ENCODE measurements at places on chromosomes 16 and 17.
A peak's percentile ranks its signal among the peaks of the same experiment; 100 is the strongest.

GRCh38 chr16:14310519-14310991 is 239.4 kb downstream of the MRTFB start:
- DNase-seq: no peak

DNA sequence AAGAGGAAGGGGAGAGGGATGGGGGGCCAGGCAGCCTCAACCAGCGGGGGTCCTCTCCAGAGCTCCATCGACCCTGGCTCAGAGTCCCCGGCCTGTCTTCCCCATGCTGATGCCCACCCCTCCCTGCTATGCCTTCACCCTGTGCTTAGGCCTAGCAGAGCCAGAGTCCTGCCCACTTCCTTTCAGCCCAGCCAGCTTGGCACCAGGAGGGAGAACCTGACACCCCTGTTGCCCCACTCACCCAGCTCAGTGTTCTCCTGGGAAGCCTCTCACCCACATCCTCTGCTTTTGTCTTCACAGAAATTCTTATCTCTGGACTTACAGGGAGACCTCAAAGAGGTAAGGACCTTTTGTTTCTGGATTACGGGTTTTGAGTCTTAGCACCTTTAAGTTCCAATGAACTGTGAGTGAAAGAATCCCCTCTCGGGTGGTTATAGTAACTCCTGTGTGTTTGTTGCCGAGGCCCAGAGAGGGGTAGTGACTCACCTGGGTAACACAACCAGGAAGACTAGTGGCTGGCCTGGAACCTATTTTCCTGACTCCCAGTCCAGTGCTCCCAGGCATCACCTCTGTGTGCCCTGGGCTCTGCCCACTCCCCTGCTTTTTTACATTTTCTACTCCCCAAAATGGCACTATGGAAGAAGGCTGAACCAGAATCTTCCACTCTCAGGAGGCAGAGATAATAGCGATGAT is 53.3 kb downstream of the CES1 start:
- no peak for DNase-seq

DNA sequence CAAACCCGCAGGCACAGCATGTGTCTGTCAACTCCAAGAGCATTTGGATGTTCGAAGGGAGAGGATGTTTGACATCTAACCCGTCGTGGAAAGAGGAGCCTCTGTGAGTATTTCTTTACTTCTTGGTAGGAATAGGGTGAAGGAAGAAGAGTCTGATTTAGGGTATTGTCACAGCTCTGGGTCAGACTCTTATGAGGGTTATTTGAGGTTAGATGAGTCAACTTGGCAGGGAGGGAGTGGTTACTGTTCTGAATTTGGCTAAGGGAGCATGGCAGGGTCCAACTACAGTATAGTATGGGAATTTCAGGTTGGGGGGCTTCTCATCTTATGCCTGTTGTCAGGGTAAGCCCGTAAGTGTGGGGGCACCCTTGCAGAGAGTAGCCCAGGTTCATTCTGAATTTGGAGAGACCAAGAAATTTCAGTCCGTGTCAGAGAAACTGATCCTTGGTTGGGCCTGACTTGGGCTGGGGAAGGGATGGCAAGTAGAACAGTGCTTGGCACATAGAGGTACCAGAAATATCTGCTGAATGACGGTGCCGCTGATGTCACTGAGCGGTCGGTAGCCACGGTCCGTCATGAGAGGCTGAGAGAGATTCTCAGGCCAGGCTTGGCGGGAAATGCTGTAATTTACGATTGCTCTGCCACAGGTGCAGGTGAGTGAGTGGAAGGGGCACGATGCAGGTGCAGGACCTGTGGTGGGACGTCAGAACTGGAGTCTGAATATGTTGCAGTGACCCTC is 43.2 kb downstream of the MYH3 start:
- no peak for DNase-seq

DNA sequence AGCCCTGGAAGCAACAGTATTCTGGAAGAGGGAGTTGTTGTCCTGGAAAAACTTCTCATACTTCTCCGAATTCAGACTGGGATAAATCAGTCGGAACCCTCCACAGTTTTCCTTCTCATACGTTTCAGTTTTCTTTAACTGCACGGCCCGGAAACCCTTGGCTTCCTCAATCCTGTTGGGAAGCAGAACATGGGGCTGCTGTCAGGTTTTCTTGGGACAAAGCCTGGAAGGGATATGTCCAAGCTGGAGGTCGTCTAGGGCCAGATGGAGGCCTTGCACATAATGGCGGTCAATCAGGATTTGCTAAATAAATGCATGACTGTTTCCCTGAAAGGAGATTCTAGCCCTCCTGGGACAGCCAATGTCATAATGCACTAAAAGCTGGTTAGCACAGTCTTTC is 29.2 kb downstream of the TTLL6 start:
- DNase-seq: no peak

GRCh38 chr17:66799849-66800537 is 34.9 kb upstream of the CACNG5 start:
- DNase-seq: no peak

DNA sequence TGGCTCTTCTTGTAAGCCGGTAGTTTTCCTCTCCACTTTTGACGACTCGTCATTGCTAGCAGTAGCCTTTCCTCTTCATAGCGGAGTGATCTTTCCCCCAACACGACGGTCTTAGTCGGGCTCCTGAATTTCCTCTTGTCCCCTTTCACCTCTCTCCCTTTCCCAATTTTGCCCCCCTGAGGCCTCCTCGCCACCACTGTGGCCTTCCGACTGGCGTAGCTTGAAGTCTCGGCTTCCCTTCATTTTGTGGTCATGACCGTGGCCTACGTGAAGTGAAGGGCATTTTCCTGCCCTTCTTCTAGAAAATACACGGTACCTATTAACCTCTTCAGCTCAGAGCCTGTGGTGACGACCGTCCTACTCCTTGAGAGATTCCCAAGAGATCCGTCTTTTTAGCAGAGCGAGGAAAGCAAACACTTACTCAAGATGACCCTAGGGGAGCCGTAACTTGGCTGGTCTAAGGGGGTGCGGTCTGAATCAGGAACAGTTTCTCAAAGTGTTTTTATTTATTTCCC is 787 bp downstream of the PRKAR1A start:
- DNase-seq: peak; percentile 48

GRCh38 chr17:35560703-35561102 is at the start of gene SLFN14:
TSS of gene SLFN14 (minus strand) at chr17:35560819. CDS start at chr17:35558062, 2,757 bp downstream.
- no peak for DNase-seq

- DNase-seq: peak; percentile 85
Observed at GRCh38 chr17:17387498-17388362, 84.6 kb downstream of the NT5M start.

DNA sequence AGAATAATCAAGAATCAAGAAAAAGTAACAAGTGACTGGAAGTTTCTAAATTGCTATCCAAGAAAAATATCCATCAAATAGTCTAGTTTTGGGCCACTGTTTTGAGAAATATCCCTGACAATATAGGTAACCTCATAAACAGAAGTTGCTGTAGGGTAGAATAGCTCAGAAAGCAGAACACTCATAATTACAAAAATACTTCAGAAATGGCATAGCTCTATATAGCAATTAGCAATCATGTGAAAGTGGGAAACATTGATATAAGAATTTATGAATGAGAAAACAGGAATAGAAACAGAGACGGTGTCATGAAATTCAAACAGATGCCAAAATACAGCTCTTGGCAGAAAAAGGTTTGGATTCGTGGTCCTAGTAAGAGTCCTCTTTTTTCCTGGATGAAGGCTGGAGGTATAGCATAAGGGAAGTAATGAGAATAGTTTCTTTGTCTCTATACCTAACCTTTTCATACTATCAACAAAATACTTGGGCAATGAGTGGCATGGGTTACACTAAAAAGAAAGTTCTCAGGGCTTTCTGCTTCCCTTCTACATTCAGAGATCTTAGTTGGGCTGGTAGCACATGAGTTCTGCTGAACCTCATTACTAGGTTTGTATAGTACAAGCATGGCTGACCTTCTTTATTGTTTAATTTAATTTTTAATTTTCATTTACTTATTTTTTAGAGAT is 33.5 kb downstream of the SPAG9 start:
- no peak for DNase-seq

DNA sequence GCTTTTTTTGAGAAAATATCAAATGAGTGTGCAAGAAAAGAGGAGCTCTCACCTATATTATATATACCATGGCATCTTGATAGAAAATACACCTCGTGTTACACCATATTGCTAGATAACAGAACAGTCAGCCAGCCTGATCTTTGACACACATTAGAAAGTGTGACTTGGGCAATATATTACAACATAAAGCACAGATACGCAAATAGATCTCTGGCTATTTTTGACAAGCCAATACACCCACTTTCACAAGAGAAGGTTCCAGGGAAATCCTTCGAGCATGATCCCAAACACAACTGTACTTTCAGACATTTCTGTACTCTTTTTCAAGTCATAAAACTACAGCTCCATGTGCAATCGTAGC is 9.4 kb downstream of the GGA2 start:
- DNase-seq: peak; percentile 36

- no peak for DNase-seq
Observed at GRCh38 chr16:51674615-51675014, 523.5 kb upstream of the SALL1 start.

DNA sequence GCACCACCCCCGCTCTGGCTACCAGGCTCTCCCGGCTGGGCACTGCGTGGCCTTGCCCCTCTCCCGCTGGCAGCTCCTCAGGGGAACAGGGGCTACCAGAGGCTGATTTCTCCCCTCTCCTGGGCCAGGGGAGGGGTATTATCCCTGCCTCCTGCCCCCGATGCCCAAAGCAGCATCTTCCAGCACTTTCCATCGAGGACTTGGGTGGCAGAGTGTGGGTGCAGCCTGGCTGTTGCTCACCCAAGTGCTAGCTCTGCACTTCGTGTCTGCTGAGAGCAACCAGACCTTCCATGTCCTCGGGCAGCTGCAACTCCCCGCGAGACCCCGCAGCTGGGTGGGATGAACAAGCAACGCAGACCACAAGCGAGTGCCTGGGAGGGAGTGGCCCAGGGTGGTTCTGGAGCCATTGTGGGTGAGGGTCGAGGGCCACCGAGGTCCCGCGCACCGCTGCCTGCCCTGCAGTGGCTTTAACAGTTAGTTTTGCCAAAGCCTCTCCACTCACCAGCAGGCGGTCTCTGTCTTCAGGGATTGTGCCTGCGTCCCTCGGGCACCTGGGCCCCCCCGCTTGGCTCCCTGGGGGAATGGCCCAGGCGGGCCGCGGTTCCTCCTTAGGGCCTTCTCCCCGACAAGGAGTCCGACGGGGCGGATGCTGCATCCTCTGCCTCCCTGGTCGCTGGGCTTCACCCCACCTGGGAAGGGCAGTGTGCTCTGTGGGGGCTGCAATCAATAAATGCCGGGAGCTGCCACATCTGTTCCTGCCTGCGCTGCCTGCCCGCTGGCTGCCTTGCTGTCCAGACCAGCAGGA is 8.4 kb downstream of the SLC25A10 start:
- DNase-seq: no peak

GRCh38 chr17:58318627-58319172 is 9.9 kb downstream of the TSPOAP1 start:
- DNase-seq: no peak

DNA sequence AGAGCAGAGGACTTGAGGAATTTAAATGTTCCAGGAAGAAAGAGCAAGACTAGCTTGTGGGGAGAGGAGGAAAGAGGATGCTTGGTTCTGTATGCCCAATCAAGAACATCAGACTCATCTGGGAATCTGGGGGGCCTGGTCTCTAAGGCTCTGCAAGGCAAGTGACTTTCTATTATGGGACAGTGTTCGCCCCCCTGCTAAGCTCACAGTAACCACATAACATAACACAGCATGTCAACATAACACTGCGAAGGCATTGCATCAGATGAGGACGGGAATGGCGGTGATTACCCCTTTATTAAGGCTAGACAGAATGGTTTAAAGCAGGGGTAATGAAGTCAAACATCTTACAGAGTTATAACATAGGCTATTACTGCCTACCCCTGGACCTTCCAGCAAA is 176.6 kb upstream of the IRX6 start:
- DNase-seq: no peak

GRCh38 chr16:20940871-20941635 is 40.5 kb downstream of the LYRM1 start:
- DNase-seq: no peak

DNA sequence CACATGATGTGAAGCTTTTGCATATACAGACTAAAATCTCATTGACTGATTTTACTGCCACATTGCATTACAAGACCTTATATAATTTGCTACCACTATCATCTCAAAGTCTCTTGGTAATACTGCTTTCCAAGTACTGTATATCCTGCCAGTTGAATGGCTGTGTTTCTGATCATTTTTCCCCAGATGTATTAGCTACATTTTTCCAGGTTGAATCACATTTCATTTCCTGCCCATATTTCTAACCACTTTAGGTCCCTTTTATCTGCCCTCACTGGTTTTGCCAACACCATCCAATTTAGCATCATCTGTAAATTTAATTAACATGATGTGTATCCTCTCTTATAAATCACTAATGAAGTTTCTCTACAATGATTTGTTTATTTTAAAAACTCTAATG is 365.7 kb upstream of the PMFBP1 start:
- DNase-seq: peak; percentile 10

DNA sequence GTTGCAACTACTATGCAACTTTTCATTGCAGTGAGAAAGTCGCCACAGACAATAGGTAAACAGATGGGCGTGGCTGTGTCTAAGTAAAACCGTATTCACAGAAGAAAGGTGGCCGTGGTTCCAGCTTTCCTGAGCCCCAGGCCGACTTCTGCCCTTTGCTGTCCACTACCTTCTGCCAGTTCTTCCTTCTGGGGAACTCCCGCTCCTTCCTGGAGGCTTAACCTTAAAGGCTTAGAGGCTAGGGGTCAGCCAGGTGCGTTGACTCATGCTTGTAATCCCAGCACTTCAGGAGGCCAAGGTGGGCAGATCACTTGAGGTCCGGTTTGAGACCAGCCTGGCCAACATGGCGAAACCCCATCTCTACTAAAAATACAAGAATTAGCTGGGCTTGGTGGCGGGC is 2.1 kb upstream of the SEPTIN12 start:
- DNase-seq: no peak

DNA sequence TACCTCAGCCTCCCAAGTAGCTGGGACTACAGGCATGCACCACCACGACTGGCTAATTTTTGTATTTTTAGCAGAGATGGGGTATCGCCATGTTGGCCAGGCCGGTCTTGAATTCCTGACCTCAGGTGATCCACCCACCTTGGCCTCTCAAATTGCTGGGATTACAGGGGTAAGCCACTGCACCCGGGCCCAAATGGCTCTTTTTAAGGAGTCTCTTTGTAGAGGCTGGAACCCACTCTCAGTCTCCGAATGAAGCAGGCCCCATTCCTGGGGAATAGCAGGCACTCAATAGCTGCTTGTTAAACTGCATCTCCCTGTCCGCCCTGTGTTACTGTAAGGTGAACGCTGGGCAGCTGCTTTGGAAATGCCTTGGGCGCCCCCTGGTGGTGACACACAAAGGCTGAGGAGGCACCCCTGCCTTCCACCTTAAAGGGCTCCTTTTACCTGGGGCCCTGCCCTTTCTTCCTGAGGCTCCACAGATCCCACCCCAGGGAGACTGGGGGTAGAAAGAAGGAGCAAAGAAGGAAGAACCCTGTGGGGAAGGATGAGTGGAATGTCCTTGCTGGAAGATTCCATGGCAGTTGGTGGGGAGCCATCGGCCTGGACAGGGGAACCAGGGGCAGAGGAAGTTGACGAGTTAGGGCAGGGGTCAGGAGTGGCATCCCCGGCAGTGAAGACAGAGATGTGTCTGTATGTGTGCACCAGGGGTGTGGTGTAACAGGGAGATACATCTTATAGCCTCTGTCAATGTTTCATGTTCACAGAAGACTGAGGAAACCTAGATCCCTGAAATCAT is 6.1 kb upstream of the SP2 start:
- peak; percentile 89 for DNase-seq

Measured in epithelial cell of esophagus (primary cell).